ENCODE measurements at places on chromosomes 6 and 20. TPM values are rescaled to one million over a fixed set of nuclear protein-coding genes. Genes with fewer than 3 reads are reported as not detected.

DNA sequence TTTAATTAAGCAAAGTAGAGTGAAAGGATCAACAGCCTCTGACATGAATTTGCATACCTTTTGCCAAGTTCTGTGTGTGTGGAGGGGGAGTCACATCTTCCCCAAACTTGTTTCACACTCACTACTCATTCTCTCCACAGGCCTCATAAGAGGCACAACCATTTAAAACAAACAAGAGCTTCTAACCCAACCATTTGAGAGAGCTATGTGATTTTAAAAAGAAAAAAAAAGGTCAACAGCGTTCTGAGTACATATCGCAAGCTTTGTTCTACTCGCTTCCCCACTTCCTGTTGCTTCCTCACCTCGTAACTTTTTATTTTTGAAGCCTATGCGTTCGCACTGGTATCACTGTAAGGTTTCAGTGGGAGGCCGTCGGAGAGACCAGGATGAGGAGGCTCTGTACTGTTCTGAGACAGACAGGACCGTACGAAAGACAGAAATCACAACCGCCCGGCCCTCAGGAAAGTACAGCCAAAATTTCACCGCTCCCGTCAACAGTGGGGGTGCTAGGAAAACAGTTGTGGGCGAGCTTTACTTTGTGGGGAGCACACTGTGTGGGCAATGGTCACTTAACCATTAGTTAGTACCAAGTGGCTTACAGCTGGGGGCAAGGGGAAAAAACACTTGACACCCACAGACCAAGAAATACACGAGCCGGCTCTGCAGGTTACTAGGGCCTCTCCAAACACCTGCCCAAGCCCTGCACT lies 61.3 kb downstream of the TRERF1 start:
- no peak for DNase-seq

DNA sequence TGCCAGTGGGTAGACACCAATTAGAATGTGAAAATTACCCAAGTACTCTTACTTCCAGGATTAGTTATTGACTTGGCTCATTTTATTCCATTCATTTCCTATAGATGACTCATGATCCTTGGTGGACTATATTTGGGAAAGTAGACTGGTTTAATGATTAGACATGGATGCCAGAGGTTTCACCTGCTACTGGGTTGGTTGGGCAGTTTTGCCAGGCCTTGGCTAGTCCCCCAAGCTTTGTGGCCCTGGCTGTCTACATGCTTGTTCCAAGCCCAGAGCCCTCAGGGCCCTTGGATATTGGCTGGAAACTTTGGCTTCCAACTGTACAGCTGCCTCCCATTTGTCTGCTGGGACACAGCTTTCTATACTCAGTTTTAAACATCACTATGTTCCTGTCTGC lies 104.1 kb downstream of the ZFP64 start:
- no peak for DNase-seq

The TAAR6 gene
- not detected for total RNA-seq

GRCh38 chr20:1206366-1207148 lies 3.3 kb downstream of the C20orf202 start:
- no peak for DNase-seq

DNA sequence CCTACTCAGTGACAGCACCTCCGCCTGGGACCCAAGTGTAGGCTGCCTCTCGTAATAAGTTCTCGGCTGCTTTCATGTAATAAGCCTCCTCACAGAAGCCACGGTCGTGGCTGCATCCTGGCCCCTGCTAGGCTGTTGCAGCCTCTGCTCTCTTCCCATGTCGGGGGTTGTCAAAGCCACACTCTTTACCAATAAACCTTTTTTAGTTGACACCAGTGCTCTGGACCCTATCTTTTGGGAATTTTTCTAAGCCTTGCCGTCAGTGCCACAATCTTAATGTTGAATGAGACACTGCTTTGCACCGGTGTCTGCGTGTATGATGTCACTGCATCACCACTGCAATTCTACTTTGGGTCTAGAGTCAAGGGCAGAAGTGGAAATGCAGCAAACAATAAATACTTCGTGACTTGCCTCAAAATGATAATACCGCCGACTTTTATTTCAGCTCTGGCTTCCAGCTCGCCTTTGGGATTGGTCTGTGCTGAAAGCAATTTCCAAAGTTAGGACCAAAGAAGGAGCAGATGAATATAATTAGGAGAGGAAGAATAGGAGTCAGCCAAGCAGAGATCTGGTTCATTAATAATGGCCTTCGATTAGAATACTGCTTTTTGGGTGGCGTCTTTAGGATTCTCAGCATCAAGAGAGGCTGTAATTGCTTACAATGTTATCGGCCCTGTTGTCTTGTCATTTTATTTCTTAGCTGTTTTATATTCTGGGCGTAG lies 57.6 kb upstream of the CCN6 start:
- no peak for DNase-seq

GRCh38 chr6:148653138-148653776 lies 93.6 kb upstream of the UST start:
- no peak for DNase-seq

DNA sequence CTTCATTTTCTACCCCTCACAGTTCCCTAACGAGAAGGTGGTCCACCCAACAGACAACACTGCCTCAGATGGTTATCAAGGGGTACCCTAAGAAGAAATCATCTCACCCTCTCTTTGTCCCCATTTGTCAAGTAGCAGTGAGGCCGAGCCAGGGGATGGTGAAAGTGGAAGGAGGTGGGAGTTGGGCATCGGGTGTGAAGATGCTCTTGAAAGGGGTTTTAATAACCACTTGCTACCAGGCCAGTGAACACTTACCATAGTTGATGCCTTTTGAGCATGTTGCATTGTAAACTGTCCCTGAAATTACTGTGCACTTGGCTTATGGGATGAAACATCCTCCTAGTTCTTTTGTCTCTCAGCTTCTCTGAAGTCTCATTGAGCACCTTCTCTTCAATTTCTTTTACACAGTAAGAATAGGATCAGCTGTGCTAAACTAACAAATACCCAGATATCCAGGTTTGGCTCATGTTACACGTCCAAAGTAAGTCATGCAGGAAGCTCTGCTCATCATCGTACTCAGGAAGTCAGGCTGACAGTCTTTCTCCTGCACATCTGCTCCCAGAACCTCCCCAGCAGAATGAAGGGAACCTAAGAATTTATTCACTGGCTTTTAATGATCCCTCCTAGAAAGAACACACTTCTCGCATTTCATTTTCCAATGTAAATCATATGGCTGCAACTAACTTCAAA lies 13.3 kb downstream of the HLA-DPB1 start:
- no peak for DNase-seq

DNA sequence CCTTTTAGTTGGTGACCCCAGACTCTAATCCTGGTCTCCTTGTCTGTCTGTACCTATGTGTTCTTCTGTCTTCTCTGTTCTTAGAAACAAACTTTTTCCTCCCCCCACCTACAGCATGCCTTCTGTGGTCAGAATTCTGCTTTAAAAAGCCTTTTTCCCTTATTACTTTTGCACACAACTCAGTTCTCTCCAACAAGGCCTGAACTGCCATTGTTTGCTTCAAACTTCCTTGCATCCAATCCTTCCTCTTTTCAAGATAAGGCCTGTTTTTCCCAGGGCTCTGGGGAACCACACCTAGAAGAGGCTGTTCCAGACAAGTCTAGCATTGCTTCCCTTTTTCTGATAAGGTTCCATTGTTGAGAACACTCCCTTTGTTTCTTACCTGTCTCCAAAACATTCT lies 22.2 kb upstream of the NCOA3 start:
- DNase-seq = no peak

- no peak for DNase-seq
Measured at GRCh38 chr6:15980801-15981200, 148.1 kb upstream of the MYLIP start.

The FYN gene
- 103 TPM for total RNA-seq

The CST3 gene
- 1,170 TPM for total RNA-seq

- DNase-seq = no peak
Measured at GRCh38 chr20:10005885-10006284, 28.9 kb upstream of the ANKEF1 start.

DNA sequence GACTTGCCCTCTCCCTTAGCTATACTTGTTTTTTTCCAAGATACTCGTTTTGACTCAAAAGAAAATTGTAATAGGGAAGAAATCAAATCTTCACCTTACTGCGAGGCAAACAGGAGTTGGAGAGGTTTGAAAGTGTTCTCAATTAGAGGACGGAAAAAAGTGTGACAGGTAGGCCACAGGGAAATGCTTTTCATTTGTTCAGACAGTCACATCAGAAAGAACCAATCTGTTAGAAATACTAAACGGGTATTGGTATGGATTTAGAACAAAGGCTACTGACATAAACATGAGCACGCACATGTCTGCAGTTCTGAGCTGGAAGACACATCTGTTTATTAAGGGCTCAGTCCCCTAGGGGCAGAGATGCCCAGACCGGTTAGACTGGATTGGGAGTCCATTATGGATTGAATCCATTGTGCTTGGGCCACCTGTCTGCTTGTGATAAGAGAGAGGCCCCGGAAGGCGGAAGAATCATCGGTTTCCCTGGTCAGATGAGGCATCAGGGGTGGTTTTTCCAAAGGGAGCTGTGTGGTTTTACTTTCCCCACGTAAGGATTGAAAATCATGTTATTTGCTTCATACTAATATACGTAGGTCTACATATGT lies 220.9 kb upstream of the MYLIP start:
- peak; percentile 54 for DNase-seq

GRCh38 chr6:3757241-3757641 lies 5.7 kb upstream of the PXDC1 start:
- no peak for DNase-seq

The TMEM200A gene
- total RNA-seq = 5.1 TPM

The JPH2 gene
- total RNA-seq = 31.1 TPM

GRCh38 chr20:49395659-49396058 lies 86.8 kb downstream of the KCNB1 start:
- no peak for DNase-seq

DNA sequence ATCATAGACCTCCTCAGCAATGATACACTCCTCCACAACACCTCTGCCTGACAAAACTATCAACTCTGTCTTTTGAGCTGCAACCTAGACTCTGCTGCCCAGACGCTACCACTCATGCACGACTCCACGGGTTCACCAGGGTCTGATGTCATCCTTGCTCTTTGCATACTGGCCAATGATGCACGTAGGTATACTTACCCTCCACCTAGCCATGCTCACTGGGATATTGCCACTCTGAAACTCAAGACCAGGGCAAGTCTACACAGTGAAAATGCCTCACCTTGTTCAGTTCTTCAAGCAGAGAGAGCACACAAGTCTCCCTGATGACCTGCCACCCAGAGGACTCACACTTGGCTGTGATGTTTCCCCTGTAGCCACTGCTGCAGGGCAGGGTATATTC lies 27.7 kb downstream of the ADGRF1 start:
- DNase-seq = no peak

The FHL5 gene
- total RNA-seq = 4.9 TPM

The SLC25A27 gene
- 43.7 TPM for total RNA-seq

The BTNL2 gene
- not detected for total RNA-seq

The DUSP15 gene
- total RNA-seq = 57.9 TPM

The ZC3H12D gene
- 1.5 TPM for total RNA-seq

- no peak for DNase-seq
Measured at GRCh38 chr6:125203395-125203794, 49.8 kb downstream of the TPD52L1 start.

- DNase-seq = no peak
Measured at GRCh38 chr6:30806581-30807183, 62.3 kb upstream of the IER3 start.

The RNF144B gene
- total RNA-seq = 25.3 TPM

- peak; percentile 66 for DNase-seq
Measured at GRCh38 chr20:4869290-4870193, 131.8 kb downstream of the SLC23A2 start.

DNA sequence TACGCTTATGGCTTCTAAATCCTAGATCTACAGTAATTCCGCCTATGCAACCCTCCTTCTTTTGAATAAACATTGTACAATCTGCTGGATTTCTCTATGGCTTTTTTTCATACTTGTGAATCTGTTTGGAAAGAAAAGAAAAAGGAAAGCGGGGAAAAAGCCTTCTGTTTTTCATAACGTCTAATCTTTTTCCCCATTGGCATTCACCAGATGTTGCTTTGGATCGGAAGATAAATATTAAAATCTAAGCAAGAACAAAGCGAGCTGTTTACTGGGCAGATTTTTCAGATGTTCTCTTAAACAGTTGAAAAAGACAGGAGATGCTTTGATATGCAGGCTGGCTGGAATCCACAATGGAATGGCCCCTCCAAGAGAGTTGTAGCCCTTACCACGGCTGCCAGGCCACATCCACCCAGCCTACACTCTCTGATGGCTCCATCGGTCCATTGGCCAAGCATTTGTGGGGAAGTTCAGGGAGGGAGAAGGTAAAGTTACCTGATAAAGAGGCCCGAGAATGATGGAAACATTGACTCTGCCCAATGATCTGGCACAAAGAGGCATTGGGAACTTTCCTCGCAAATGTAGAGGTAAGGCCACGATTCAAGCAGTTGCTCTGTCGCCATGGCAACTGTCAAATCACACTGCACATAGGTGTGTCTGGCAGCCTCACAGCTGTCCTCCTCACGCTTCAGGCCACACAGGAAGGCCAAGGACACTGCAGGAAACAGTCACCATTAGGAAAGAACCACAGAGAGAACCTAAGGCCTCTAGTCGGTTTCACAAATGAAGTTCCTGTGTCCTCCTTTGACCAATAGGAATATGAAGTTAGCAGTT lies 70.3 kb downstream of the PKHD1 start:
- no peak for DNase-seq

DNA sequence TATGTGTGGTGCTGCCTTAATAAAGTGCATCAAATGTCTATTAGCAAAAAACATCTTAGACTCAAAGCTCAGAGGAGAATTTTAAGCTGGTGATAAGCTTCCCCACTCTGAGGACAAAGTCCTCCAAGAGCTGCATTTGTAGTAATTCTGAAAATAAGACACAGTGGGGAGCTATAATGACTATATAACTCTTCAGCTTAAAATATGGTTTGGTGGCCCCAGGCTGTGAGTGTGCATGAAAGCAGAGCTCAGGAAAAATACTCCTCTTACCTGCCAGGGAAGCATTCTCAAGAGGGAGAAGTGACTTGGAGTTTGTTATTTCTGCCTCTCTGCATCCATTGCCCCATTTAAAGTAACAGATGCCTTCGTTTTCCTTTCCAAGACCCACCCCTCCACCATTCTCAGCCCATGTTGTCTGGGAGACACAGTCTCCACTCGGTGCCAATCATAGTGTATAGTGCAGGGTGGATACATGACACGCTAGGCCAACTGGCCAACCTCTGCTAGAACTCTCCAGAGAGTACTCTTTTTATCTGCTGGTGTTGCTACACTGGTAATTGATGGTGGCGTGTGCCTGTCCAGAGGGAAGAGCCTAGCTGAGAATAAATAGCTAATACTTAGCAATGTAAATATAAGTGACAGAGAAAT lies 229.2 kb downstream of the PHF3 start:
- DNase-seq = no peak

DNA sequence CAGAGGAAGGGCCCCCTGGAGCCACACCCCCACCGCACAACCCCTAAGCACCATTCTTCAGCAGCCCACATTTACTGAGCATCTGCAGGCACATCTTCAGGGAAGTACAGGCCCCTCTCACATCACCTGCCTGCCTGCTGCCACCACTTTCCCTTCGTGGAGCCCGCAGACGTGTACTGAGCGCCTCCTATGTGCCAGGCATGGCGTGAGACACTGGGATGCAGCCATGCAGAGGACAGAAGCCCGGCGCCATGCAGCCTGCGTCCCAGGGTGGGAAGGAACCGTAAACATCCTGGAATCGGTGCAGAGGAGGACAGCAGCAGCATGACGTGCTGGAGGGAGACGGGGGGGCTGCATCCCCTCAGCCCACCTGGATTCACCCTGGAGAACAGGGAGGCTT lies 78.1 kb downstream of the GRM4 start:
- no peak for DNase-seq
